ENCODE measurements at places on chromosomes 6 and 20.

- DNase-seq = no peak
Measured at GRCh38 chr6:107987805-107988204, 29.8 kb upstream of the SEC63 start.

GRCh38 chr6:132140189-132140588, 189.0 kb upstream of the CCN2 start:
- DNase-seq = no peak

DNA sequence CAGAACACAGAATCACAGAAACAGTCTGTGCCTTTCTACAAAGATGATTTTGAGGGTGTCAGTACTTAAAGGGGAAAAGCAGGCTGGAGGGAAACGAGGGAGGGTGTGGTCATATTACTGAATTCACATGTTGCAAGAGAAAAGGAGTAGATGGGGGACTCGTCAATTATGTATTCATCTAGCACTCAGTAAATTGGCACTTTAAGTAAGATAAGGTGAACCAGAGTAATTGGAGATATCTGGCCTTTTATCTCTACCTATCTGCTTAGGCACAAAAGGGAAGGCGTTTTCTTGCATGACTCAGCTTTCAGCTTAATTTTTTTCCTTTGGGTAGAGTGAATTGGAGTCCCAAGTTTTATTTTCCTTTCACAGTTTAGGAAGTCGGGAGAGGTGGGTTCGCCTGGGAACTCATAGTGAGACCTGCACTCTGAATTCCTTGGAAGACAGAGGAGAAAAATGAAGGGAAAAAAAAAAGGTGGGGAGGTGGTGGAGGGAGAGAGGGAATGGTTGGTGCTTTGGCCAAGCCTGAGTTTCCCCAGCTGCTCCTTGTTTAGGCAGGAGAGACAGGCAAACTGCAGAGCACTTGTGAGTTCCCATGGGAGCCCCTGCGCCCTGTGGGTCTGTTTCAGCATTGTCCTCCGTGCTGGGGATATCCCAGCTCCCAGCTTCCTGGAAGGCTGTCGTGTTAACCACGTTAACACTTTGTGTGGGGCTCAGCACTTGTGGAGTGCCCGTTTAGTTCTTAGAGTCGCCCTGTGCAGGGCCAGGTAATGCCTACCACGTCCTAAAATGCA, 19.7 kb upstream of the GTSF1L start:
- no peak for DNase-seq

- no peak for DNase-seq
Measured at GRCh38 chr6:71126506-71126905, 162.1 kb upstream of the OGFRL1 start.

- DNase-seq = no peak
Measured at GRCh38 chr20:23018941-23019340, 16.2 kb upstream of the SSTR4 start.

- DNase-seq = no peak
Measured at GRCh38 chr6:84344005-84344404, 116.6 kb upstream of the CEP162 start.

- DNase-seq = no peak
Measured at GRCh38 chr20:53576586-53577318, 16.9 kb downstream of the ZNF217 start.

GRCh38 chr6:38378801-38379200, 260.9 kb downstream of the BTBD9 start:
- no peak for DNase-seq

DNA sequence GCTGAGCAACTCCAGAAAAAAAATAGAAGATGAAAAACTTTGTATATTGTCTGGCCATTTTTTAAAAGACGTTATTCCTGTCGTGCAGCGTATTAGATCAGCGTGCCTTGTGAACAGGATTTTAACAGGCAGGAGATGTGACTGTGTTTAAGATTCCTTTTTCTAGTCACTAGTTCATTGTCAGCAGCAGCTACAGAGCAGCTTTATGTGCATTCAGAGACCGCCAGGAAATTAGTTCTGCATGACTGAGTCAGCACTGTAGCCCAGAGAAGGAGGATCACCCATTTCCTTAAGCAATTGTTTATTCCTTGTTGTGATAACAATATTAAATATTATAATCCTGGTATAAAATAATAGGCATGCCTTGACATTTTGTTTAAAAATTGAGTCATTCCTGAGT, 75.4 kb upstream of the ADGRB3 start:
- DNase-seq = no peak
